ENCODE measurements at places on chromosomes 11 and 22.

DNA sequence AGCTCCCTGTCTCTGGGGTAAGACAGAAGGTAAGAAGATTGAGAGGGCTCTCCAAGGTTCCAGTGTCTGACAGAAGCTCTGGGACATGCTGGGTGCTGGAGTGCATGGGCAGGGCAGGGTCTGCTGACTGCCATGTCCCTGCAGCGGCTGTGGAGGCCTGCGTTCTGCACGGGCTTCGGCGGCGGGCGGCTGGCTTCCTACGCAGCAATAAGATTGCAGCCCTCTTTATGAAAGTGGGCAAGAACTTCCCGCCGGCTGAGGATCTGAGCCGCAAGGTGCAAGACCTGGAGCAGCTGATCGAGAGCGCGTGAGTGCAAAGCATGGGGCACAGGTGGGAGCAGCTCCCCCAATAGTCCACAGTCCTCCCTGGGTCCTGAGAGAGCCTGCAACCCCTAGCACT lies 41.5 kb downstream of the SGSM1 start:
- DNase-seq, result no peak

GRCh38 chr22:34004058-34004457 lies 83.8 kb upstream of the LARGE1 start:
- no peak for DNase-seq

- DNase-seq, result peak; percentile 27
These were observed 4.6 kb downstream of the EWSR1 start for GRCh38 chr22:29272624-29273023.

- peak; percentile 100 for DNase-seq
These were observed at the start of the genes FAU and MRPL49 for GRCh38 chr11:65121865-65122696. Gene FAU (minus strand): TSS chr11:65122134. CDS start chr11:65121813, 321 bp downstream. Gene MRPL49 (plus strand): TSS chr11:65122321. CDS start chr11:65122347, 26 bp downstream.

GRCh38 chr11:35146711-35147110 lies 7.7 kb downstream of the CD44 start:
- no peak for DNase-seq

- DNase-seq, result no peak
These were observed 1.6 kb upstream of the DNAJB13 start for GRCh38 chr11:73949246-73949645.

- DNase-seq, result peak; percentile 94
These were observed 585 bp downstream of the PI4KA start for GRCh38 chr22:20857838-20858614.

- DNase-seq, result no peak
These were observed 23.7 kb upstream of the SORL1-AS1 start for GRCh38 chr11:121476379-121477032.

GRCh38 chr11:61327669-61328071 lies 5.2 kb downstream of the DDB1 start:
- DNase-seq, result no peak

- no peak for DNase-seq
These were observed 37.6 kb downstream of the RIBC2 start for GRCh38 chr22:45450921-45451651.

- no peak for DNase-seq
These were observed 67.2 kb downstream of the C11orf91 start for GRCh38 chr11:33633251-33634003.

DNA sequence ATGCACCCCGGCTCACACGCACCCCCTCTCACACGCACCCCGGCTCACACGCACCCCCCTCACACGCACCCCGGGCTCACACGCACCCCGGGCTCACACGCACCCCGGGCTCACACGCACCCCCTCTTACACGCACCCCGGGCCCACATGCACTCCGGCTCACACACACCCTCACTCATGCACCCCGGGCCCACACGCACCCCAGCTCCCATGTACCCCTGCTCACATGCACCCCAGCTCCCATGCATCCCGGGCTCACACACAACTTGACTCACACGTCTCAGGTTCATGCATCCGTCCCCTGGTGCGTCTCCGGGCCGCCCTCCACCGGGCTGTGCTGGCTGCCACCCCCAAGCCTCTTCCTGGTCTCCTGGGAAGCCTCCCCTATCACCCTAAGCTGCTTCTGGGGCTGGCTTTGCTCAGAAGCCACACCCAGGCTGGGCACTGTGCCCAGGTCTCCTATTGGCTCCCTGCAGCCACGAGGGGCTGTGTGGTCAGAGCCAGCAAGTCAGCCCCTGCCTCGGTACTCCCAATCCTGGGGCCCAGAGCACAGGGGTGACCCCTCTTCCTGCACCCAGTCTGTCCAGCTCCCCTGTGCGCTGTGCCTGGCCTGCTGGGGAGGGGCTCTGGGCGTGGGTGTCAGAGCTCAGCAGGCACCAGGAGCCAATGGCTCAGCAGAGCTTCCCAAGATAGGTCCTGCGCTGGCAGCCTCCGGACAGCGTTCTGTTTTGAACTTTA lies 16.9 kb downstream of the TSPAN4 start:
- DNase-seq, result no peak

- no peak for DNase-seq
These were observed 75.2 kb upstream of the TP53I11 start for GRCh38 chr11:45025716-45026492.

DNA sequence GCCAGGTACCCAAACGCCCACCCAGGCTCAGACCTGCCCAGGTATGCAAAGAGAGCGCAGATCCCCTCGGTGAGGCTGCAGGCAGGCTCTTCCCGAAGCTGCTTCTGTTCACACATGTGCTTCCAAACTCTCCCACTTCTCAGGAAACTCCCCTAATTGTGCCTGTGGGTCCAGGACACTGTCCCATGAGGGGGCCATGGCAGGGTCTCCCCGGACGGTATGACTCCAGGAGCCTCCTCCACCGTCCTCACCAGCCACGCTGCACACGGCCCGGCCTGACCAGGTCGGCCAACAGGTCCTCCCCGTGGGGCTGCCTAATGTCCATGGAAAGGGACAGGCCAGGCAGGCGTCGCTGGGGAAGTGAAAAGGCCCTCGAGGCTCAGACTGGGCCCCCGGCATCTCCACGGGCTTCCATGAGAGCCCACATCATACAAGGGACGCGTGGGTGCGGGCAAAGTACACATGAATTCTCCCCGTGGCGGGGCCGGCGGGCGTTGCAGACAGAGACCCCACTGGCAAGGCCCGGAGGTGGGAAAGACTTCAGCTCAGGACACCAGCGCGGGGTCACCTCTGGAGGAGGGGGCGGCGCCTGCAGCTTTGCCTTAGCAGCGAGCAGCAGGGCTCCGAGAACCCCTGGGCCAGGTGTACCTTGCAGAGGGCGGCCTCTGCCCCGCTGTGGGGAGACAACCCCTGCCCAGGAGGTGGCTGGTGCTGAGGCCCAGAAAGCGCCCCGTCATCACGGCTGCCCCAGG lies 526.1 kb downstream of the BRD1 start:
- peak; percentile 54 for DNase-seq

DNA sequence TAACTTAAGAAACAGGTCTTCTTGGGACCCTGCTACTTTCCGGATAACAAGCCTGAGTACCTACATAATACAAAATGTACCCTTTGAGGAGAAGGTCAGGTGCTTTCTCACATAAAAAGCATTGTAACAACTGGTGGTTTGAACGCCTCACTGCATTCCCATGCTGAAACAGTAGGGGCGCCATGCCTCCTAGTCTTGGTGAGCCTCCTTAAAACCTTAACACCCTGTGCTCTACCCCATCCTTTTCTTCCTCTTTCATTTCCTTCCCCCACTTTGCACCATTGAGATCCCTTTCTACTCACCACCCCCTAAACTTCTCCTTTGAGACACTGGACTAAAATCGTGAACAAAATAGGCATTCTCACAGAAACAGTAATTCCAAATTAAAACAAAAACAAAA lies 729.3 kb downstream of the NTM start:
- DNase-seq, result no peak

- DNase-seq, result no peak
These were observed 163.4 kb downstream of the ADAMTS15 start for GRCh38 chr11:130611791-130612251.

GRCh38 chr22:44275631-44275995 lies 37.1 kb downstream of the SHISAL1 start:
- DNase-seq, result no peak

GRCh38 chr11:86438685-86439084 lies 64.0 kb downstream of the CCDC81 start:
- DNase-seq, result no peak

- no peak for DNase-seq
These were observed 22.1 kb downstream of the FAM76B start for GRCh38 chr11:95767498-95767897.

GRCh38 chr11:94834911-94835593 lies 66.9 kb downstream of the AMOTL1 start:
- no peak for DNase-seq

GRCh38 chr11:1146365-1146764 lies 11.4 kb upstream of the MUC5AC start:
- DNase-seq, result no peak

- DNase-seq, result peak; percentile 77
These were observed 27.8 kb downstream of the WEE1 start for GRCh38 chr11:9601037-9601875.

GRCh38 chr11:14362611-14363010 lies 3.6 kb upstream of the RRAS2 start:
- DNase-seq, result no peak

GRCh38 chr11:46026606-46027293 lies 94.5 kb downstream of the PHF21A start:
- DNase-seq, result no peak

GRCh38 chr22:21582801-21583740 lies 15.6 kb downstream of the UBE2L3 start:
- no peak for DNase-seq

DNA sequence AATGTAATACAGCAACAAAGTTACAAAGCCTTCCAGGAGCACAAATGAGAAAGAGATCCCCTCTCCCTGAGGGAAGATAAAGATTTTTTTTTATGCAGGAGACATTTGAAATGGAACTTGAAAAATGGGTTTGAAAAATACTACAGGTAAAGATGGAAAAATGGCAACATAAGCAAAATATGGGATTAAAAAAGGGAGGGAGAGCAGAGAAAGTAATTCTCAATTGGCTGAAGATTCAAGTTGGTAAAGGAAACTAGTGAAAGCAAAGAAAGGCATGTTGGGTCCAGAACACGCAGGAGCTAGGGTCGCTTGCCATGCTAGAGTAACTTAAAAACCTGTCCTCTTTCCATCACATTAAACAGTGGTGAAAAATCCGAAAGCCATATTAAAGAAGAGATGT lies 1.5 kb downstream of the ZW10 start:
- no peak for DNase-seq

- no peak for DNase-seq
These were observed 108.4 kb downstream of the PDE3B start for GRCh38 chr11:14751975-14752407.

- DNase-seq, result no peak
These were observed 390 bp upstream of the TMEM151A start for GRCh38 chr11:66291303-66291705.

GRCh38 chr11:15735706-15736105 lies 620.6 kb downstream of the SOX6 start:
- DNase-seq, result no peak

- DNase-seq, result peak; percentile 98
These were observed at the start of gene AIP for GRCh38 chr11:67482827-67483798. Gene AIP (plus strand): TSS chr11:67483026. CDS start chr11:67483159, 133 bp downstream.

GRCh38 chr11:643366-643765 lies 6.3 kb downstream of the DRD4 start:
- no peak for DNase-seq

- DNase-seq, result no peak
These were observed 99.3 kb downstream of the CWC15 start for GRCh38 chr11:94873916-94874540.

- no peak for DNase-seq
These were observed 32.7 kb downstream of the RIBC2 start for GRCh38 chr22:45446216-45446615.

GRCh38 chr11:35932121-35932520 lies 11.7 kb upstream of the LDLRAD3 start:
- no peak for DNase-seq

DNA sequence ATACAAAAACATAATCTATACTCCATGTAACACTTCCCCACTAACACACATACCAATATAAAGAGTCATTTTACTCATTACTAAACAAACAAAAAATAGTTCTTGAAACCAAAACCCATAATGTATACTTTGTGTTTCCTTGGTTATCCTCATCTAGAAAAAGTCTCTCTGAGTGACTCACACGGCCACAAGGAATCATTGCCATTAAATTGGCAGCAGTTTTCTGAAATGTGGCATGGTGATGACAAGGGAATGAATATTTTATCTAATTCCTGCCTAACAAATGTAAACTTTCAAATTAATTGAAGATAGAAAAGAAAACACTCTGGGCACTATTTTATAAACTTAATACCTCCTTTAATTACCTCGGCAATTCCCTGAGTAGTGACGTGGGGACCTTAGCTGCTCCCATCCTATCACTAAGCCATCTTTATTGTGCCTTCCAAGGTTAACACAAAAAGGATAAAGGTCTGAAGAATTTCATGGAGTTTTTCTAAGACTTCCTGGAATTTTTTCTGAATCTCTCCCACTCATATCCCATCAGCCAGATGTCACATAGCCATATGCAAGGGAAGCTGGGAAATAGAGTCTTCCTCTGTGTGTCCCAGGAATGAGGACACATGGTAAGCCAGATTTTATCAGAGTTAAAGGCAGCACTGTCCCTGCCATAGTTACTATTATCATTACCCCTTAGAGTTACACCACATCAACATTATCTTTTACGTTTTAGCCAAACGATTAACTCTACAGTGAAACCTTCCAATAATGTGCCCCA lies 857.2 kb upstream of the TENM4 start:
- no peak for DNase-seq

DNA sequence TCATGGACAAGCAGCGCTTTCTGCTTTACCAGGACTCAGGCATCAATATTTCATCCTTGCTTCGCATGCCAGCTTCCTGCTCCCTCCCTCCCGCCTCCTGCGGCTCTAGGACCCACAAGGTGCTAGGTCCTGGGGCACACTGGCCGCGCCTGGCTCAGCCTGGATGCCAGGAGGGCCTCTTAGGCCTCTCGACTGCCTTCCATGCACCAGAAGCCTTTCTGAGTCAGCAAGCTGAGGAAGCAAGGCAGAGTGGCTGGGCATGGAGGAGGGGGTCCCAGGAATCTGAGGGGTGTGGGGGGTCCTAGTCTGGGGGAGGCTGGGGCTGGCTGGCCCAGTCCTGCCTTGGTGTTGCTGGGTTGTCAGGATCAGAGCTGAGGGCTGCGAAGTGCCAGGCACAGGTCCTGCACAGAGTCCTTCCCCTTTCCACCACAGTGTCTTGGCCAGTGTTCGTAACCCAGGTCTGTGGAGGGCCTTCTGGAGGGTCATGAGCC lies 61.0 kb upstream of the THY1 start:
- DNase-seq, result peak; percentile 45

All from activated effector memory CD4-positive, alpha-beta T cell treated with anti-CD3 and anti-CD28 coated beads, Interleukin-2, amount 50 U/mL, for 16 hours (primary cell).